Stimulated activated CD8-positive, alpha-beta memory T cell treated with anti-CD3 and anti-CD28 coated beads, Interleukin-2, amount 100 ng/mL, for 1 hour (primary cell): ENCODE measurements at places on chromosomes 1 and 21.

- no peak for DNase-seq
Measured at GRCh38 chr1:83029916-83030315, 969.0 kb downstream of the TTLL7 start.

GRCh38 chr1:202090994-202091393, 31.7 kb upstream of the GPR37L1 start:
- no peak for DNase-seq

DNA sequence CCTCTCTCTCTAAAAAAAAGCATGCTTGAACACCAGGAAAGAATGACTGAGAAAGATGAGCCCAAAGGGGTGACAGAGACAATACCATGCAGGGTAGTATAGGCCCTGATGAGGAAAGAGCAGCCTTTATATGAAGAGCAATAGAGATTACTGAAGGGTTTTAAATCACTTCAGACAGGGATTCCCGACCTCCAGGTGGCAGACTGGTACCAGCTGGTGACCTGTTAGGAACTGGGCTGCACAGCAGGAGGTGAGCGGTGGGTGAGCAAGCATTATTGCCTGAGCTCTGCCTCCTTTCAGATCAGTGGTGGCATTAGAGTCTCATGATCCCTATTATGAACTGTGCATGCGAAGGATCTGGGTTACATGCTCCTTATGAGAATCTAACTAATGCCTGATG, 30.8 kb upstream of the GTF2B start:
- DNase-seq, result no peak

GRCh38 chr1:81760477-81761097, 40.1 kb upstream of the ADGRL2 start:
- no peak for DNase-seq

- no peak for DNase-seq
Measured at GRCh38 chr1:23210351-23210785, 6.9 kb downstream of the HTR1D start.

- DNase-seq, result no peak
Measured at GRCh38 chr1:19447550-19447949, 37.8 kb downstream of the CAPZB start.

- no peak for DNase-seq
Measured at GRCh38 chr1:4318720-4319119, 335.7 kb upstream of the AJAP1 start.

DNA sequence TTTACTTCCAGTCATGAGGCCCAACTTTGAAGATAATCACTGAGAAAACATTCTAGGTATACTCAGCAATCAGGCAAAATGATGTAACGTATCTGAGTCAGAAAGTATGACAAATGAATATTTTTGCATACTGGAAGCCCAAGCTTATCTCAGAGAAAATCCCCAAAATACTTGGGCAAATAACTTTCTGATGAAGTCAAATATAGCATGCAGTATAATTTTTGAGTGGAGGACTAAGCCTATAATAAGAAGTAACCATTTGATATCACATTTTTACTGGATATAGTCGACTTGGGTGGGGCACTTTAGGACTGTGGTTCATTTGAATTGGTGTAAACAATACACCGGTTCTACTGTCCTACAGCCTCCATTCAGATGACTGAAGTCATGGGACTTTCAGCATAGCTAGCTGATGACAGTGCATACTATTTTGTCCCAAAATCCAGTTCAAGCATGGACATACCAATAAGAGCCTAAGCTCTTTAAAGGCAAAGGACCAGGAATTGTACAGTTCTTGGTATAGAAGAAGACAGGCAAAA, 2.3 kb upstream of the GADD45A start:
- no peak for DNase-seq

DNA sequence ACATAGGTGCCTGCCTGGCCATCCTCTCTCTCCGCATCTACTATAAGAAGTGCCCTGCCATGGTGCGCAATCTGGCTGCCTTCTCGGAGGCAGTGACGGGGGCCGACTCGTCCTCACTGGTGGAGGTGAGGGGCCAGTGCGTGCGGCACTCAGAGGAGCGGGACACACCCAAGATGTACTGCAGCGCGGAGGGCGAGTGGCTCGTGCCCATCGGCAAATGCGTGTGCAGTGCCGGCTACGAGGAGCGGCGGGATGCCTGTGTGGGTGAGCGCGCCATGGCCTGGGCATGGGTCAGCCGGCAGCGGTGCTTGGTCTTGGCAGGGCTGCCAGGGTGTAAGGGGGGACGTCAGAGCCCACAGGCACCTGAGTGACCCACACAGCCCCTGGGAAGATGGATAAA, 13.3 kb downstream of the EPHA8 start:
- no peak for DNase-seq

DNA sequence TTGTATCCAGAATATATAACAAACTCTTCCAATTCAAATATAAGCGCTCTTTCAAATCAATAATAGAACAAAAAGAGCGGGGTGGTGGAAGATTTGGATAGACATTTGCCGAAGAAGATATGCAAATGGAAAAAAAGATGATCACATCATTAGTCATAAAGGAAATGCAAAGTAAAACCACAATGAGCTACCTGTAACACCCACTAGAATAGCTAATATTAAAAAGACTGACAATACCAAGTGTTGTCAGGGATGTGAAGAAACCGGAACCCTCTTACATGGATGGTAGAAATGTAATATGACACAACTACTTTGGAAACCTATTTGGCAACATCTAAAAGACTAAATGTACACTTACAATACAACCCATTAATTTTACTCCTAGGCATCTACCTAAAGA, 5.7 kb upstream of the TRAF5 start:
- DNase-seq, result no peak

DNA sequence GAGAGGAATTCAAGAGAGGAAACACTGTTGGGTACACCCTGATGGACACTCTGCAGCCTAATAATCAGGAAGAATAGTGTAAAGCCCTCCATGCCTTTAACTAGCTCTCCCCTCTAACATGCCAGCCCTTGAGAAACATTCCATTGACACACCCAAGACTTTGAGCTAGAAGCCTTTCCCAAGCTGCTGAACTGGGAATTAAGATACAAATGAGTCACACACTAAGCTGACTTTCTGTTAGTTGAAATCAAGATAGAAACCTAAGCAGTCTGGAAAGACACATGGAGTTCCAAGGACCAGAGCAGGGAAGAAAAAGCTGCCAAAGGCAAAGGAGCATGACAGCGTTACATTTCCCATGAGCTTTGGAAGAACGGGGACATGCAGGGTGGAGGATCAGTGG, 380.8 kb downstream of the NPHP4 start:
- no peak for DNase-seq

DNA sequence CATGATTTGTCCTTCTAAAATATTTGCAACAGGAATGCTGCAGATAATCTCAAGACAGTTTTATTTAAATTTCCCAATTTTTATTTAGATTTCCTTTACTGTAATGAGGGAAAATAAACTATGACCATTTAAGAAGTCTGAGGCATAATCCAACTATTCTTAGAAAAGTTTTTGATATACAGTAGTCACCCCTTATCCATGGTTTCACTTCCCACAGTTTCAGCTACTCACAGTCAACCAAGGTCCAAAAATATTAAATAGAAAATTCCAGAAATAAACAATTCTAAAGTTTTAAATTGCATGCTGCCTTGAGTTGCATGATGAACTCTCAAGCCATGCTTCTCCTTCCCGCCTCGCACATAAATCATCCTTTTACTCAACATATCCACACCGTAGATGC, 33.3 kb downstream of the TOR3A start:
- DNase-seq, result no peak

DNA sequence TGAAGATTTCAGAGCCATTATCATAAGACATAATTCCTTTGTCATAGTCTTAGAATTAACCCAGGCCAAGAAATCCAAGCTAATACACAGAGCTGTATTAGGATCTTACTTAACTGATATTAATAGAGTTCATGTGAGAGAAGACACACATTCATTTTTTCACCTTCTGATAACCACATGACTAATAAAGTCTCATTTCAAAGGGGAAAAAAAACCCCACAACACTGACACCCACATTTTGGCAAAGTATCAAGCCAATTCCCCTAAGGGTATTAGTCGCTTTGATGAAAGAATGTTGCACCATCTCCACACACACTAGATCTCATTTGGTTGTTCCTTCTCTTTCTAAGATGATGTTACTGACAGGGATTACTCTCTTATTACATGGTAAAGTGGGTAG, 344.4 kb upstream of the ESRRG start:
- DNase-seq, result no peak

DNA sequence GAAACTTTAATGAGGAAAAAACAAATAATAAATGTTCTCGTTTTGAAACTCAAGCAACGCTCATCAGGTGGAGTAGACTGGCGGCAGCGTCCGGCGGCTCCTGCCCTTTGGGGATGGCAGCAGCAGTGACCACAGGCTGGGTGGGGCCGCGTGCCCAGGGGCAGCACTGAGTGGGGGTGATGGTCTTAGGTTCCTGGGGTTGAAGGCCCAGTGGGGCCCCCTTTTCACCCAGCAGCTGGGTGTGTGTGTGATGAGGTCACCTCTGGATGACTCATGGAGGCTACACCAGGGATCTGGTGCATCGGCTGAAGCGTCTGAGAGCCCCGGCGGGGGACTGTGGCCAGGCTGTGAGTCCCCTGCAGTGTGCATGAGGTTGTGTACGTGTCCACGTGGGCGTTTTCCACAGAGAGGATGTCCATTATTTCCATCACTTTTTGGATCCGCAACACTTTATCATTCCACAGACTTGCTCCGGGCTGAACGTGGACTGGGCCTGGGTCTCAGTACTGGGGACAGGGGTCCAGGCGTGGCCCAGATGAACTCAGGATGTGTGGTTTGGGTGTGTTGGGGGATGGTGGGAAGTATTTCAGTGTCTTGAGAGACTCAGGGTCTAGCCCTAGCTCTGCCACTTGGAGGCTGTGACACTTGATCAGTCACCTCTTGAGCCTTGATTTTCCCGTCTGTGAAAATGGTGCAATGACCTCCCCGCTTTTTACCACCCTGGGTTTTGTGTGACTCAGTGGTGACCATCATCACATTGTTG, 25.6 kb downstream of the LDLRAP1 start:
- no peak for DNase-seq
